ENCODE measurements at places on chromosomes 5 and 9.

DNA sequence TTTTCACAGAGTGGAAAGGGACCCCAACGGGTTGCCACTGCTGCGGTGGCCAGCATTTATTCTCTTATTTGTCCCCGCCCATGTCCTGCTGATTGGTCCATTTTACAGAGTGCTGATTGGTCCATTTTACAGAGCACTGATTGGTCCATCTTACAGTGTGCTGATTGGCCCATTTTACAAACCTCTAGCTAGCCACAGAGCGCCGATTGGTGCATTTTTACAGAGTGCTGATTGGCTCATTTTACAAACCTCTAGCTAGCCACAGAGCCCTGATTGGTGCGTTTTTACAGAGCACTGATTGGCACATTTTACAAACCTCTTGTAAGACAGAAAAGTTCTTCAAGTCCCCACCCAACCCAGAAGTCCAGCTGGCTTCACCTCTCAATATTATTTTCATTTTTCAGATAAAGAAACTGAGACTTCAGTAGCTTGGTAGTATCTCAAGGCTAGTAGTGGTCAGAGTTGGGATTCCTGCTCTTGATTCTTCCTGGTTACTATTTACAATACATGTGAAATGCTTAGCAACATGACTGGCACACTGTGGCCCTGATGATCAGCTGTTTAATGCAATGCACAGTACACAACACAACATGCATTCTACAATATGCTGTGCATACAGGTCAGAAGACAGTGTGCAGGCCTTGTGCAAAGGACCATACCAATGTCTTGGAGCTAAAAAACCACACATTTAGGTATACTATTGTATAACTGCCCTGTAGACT lies 63.6 kb upstream of the BOD1 start:
- DNase-seq = no peak

GRCh38 chr5:149775785-149776184 lies 45.7 kb downstream of the PPARGC1B start:
- peak; percentile 39 for DNase-seq

DNA sequence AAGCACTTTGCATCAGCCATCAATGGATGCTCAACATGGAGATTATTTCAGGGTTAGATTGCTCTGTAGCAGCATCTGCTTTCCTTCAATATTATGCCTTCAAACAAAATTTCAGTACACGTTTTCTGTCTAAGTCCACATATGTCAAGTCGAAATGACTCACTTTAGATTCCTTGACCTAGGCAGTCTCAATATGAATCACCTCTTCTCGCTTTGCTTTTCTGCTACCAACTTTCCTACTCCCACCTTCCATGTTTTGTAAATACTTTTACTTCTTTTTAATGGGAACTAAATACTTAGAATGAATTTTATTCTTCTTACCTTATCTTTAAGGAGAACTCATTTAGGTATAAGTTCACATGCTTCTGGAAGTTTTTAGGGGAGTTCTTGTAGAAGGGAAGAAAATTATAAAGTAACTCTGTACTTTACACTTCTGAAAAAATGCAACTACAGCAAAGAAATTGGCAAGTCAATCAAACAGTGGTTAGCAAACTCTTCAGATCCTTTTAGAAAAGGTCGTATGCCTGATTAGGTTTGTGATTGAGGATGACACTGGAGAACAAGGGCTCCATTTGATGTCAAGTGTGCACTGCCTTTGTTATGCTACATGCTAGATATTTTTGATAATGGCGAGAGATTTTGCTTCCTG lies 478.5 kb upstream of the SMARCA2 start:
- DNase-seq = peak; percentile 28

GRCh38 chr5:2751592-2752021 lies at the start of gene IRX2:
Gene IRX2, minus strand, starts transcription at chr5:2751677. Its CDS starts 264 bp downstream, at chr5:2751413.
- no peak for DNase-seq

DNA sequence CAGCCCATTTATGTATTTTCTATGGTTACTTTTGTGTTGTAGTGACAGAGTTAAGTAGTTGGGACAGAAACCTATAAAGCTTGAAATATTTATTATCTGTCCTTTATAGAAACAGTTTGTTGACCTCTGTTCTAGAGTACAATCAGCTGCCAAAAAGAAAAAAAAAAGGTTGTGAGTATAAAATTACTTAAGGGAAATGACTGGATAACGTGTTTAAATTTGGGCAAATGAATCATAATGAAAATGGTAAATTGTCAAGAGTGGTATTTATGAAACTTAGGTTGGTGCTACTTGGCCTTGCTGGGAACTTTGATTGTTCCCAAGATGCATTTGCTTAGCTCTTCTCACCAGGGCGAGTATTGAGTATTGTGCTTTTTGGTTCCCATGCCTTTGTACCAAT lies 70.2 kb upstream of the IL6ST start:
- DNase-seq = peak; percentile 24

GRCh38 chr9:13140843-13141592 lies 138.5 kb downstream of the MPDZ start:
- no peak for DNase-seq

GRCh38 chr9:21357479-21358460 lies 7.1 kb upstream of the IFNA6 start:
- peak; percentile 68 for DNase-seq

DNA sequence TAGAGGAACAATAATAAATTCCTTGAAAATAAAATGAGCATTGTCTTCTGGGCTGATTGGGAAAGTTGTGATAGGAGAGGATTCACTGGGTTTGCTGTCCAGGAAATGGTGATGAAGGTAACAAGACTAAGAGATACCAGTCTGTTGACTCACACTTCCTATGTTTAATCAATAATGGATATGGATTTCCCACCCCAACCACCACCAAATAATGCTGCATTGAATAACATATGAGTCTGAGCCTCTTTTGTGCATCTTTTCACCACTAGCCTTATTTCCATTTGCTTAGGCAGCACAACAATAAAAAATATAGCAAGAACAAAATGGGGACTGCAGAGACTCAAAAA lies 120.2 kb upstream of the NFIB start:
- no peak for DNase-seq

DNA sequence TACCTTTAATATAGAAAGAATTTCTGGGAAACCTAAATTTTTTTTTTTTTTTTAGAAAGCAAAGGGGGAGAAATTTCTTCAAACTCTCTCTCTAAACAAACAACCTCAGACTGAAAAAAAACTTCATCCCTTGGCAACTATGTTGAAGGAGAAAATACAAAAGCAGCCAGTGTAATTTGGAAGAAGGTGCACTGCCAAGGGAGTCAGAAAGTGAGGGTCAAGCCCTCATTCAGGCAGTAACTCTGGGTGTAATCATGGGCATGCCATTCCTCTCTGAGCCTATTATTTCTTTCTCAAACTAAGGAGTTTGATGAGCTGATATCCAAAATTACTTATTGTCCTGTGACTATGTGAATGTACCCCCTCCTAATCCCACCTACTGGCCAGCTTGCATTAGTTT lies 203.1 kb downstream of the BRINP1 start:
- DNase-seq = no peak
